ENCODE measurements at places on chromosomes 4 and X.

GRCh38 chrX:12770440-12770839 lies 20.8 kb upstream of the PRPS2 start:
- DNase-seq, result peak; percentile 4

GRCh38 chrX:24242649-24243175 lies 71.2 kb downstream of the SUPT20HL2 start:
- peak; percentile 99 for DNase-seq

GRCh38 chrX:85994228-85994627 lies 53.1 kb downstream of the CHM start:
- DNase-seq, result peak; percentile 41

DNA sequence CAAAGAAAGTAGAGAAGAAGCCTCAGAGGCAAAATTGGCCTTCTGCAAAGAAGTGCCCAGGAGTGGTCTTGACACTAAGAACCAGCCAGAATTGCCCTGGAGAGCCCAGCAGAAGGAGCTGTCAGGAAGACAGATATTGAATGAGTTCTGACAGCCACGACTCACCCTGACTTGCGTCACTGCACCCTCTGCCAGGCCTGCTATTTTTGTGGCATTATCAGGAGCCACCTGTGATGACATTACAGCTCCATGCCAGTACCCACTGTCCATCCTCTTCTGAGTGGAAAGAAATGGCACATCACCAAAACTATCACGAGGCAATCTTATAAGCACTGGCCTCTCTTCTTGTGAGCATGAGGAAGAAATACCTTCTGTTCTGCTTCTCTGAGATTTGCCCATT lies 67.7 kb downstream of the SMIM20 start:
- DNase-seq, result no peak

GRCh38 chr4:587671-588350 lies 11.7 kb upstream of the TMEM271 start:
- DNase-seq, result no peak

DNA sequence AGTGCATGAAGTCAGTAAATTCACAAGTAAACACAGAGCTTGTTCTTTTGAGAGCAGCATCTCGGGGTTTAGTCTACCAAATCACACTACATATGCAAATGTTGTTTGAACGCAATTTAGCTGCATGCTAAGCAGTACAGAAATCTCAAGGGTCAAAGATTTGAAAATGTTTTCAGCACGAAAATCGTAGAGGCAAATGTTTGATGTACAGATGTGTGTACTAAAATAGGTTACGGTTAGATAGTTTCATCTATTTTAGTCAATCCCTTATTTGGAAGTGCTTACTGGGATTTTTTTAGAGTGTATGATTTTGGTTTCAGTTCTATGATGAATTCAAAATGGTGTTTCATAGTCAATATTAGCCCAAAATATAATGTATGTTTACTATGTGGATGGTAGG lies 1928.2 kb upstream of the TENM3 start:
- no peak for DNase-seq

GRCh38 chrX:95346856-95347255 lies 1337.8 kb upstream of the DIAPH2 start:
- no peak for DNase-seq

DNA sequence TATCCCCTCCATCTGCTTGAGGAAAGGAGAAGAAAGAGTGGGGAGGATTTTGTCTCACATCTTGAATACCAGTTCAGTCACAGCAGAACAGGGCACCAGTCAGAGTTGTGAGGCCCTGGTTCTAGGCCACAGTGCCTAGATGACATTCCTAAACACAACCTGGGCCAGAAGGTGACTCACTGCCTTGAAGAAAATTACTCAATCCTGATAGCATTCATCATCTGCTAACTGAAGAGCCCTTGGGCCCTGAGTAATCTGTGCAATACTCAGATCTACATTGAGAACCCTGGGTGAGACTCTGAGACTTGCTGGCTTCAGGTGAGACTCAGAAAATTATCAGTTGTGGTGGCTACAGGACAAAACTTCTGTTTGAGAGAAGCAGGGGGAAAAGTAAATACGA lies 20.5 kb upstream of the PRR32 start:
- no peak for DNase-seq

GRCh38 chr4:99734583-99735322 lies 77.1 kb upstream of the C4orf54 start:
- no peak for DNase-seq

- no peak for DNase-seq
These were observed 11.9 kb downstream of the CLRN2 start for GRCh38 chr4:17526695-17527477.

- DNase-seq, result no peak
These were observed 6.0 kb upstream of the ASB11 start for GRCh38 chrX:15321447-15321846.

DNA sequence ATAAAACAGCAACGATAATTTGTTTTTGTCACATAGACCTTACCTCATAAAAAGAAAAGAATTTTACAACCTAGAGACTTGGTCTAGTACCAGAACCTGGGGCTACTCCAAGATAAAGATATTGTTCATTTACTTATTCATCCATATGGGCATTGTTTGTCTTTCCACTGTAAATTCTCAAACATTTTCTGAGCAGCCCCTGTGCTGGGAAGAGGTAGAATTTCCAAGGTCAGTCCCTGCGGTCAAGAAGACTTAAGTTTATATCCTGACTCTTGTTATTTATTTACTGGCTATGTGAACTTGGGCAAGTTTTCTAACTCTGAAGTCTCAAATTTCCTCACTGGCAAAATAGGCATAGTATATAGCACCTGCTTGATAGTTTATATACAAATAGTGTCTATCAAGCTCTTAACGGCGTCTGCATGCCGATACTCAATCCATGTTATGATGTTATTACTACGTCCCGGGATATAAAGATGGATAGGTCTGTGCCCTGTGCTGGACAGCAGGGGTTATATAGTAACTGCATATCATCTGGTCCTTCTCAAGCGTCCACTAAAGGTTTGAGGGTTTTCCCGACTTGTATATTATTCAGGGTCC lies 222.1 kb upstream of the TAPT1 start:
- DNase-seq, result no peak

GRCh38 chr4:140297221-140297570 lies 76.2 kb upstream of the SCOC start:
- DNase-seq, result no peak

Measured in fibroblast of gingiva (primary cell).